ENCODE measurements at places on chromosomes 2 and 18.

DNA sequence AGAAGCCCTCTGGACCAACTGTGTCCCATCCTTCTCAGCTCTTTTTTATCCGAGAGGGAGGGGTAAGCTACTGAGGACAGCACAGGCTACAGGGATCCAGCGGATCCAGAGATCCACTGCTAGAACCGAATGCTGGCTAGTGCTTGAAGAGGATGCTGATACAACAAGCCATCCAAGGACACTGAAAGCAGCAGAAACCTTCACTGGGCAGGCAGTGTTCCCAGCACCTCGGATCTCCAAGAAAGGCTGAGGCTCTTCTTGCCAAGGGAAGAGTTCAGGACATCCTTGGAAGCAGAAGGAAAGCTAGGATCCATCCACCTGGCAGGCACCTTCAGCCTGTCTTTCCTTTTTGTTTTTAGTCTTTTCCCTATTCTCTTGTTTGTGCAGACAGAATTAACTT lies 13.2 kb upstream of the FHOD3 start:
- DNase-seq = no peak

DNA sequence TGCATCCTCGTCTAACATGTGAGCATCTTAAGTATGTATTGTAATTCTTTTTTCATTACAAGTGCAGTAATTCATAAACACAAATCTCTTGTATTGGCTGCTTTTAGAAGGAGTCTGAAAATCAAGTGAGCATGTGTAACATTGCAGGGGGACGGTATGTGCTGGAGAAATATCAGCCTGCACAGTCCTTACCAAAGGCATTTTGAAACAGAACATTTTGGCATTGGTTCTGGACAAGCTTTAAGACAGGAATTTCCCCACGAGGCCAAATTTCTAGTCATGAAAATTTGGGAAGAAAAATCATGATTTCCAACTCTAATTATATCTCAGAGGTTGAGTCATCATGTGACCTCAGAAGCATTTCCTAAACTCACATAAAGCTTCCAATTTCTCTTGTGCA lies 24.7 kb upstream of the NRP2 start:
- peak; percentile 93 for DNase-seq

- no peak for DNase-seq
Observed at GRCh38 chr2:30277582-30277981, 46.2 kb downstream of the LBH start.

- no peak for DNase-seq
Observed at GRCh38 chr2:29343830-29344229, 228.6 kb downstream of the CLIP4 start.

- peak; percentile 29 for DNase-seq
Observed at GRCh38 chr2:54956111-54956627, 94.1 kb downstream of the RTN4 start.

- no peak for DNase-seq
Observed at GRCh38 chr2:69588945-69589344, 54.6 kb downstream of the AAK1 start.

- no peak for DNase-seq
Observed at GRCh38 chr2:152175012-152175367, 573 bp downstream of the STAM2 start.

DNA sequence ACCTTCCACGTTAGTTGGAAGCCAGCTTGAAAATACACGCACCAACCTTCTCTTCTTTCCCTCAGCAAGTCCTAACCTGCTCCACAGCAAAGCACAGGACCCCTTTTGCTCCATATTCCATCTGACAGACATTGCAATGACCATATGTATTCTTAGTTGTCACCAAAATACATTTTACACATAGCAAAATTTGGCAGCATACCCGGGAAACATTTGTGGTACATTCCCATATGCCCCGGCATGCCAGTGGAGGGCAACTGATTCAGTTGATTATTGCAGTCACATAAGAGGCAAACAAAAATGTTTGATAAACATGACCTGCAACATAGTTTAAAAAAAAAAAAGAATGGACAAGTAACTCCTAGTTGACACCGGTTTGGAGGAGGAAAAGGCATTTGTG lies 202.1 kb upstream of the UBE2E3 start:
- no peak for DNase-seq

DNA sequence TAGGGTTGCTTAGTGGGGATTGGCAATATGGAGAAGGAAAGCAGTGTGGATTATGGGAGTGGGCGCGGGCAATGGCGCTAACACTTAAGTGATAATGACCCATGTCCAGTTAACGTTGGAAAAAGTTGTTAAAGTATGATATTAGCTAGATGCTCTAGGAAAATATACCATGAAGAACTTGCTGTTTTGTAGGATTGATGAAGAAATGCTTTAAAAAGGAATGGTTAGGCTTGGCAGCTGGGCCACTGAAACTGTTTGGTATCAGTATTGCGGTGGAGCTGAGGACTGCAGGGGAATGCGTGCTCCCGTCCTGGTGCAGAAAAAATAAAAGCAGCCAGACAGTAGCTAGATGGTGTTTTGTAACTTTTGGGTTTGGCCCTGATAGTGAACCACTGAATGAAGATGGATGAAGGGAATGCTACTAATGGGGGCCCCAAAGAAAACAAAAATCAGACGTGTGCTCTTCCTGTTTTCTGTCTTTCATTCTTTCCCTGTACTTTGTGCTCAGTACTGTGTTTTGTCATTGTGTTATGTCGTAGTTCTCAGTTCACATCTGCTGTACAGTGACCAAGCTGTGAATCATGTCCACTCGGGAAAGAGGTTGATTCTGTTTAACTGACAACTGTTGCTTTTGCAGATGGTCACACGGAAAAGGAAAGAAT lies 999 bp downstream of the INSIG2 start:
- DNase-seq = peak; percentile 54

DNA sequence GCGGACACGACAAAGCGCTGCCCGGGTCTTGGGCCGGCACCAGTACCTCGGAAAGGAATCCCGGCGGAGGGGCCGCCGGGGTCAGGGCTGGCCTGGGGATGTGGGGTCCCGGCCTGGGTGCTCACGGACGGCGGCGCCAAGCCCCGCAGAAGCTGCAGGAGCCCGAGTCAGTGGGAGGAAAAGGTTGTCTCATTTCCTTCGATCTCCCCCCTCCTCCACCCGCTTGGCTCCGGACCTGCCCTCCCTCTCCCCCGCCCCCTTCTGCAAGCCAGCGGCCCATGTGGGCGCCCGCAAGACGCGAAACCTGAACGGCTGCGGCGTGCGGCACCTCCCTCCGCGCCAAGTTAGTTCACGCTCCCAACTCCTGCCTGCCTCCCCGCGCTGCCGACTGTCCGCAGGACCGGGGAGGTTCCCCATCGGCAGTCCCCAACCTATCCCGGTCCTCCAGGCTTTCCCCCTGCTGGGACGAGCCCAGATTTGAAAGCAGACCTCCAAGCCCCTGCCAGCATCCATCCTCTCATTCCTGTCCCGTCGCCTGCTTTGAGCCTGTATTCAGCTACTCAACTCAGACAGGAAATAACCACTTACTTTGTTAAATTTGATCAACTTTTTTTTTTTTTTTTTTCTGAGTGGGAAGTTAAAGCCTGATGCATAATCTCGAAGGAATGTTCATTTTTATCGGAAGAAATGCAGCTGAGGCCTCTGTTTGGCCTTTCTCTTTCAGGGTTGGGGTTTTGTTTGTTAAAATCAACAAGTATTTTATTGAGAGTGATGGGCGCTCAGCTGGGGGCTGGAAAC lies at the start of gene EVA1A:
Gene EVA1A, minus strand, starts transcription at position 172 of the 798 bp plus-strand sequence. CDS start 42,799 bp downstream, outside the sequence.
- DNase-seq = peak; percentile 84

Data from EH (cell line).